Aorta (tissue), 5 donors: ENCODE measurements at places on chromosomes 2 and 18. TPM values are rescaled to one million over a fixed set of nuclear protein-coding genes. Genes with fewer than 3 reads are reported as not detected.
A peak's percentile ranks its signal among the peaks of the same experiment; 100 is the strongest.

- no peak overlapping the region for H3K4me3 ChIP-seq
- no peaks in the 10 kb centered on the region for H3K4me1 ChIP-seq
- no peak for DNase-seq
- no peaks in the 10 kb centered on the region for H3K27me3 ChIP-seq
- no peak overlapping the region for H3K27ac ChIP-seq
Observed at GRCh38 chr2:43280994-43281393, 54.6 kb upstream of the ZFP36L2 start.

DNA sequence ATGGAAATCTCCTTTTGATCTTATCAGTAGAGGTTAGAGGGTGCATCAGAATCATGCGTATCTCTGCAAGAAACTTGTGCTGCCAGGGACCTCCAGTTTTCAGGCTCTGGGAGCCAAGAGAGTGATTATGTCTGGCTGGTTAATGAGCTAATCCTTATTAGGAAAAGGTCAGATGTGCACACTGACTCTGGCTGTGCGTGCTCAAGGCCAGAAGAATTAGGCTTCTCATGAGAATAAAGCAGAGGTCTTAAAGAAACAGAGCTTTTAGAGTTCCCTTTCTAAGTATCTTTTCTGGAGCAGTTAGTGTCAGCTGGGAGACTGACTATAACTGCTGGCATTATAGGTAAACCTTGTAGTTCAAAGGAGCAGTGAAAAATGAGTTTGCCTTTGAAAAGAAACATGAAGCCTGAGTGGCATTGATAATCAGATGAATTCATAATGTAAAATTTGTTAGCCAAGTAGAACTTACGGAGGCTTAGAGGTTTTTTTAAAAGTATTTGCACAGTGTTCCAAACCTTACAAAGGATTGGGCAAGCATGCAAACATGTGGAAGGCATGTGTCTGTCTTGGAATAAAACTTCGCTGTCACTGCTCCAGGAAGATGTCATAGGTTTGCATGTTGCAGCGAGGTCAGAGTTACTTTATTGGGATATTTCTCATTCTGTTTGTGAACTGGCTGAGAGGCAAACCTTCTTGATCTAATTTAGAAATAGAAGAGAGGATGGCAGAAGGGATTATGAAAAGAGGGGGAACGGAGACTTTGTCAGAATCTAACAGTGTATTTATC, 151.7 kb downstream of the ARHGAP28 start:
- H3K4me1 ChIP-seq: no peaks in the 10 kb centered on the region
- H3K36me3 ChIP-seq: no peaks in the 10 kb centered on the region
- H3K27ac ChIP-seq: no peak overlapping the region
- no peak overlapping the region for H3K4me3 ChIP-seq
- H3K27me3 ChIP-seq: no peaks in the 10 kb centered on the region

GRCh38 chr2:7010391-7011054, 93.3 kb downstream of the RNF144A start:
- H3K27ac ChIP-seq: no peak overlapping the region
- H3K4me3 ChIP-seq: no peak overlapping the region
- no peaks in the 10 kb centered on the region for H3K4me1 ChIP-seq
- no peak for DNase-seq
- H3K27me3 ChIP-seq: no peaks in the 10 kb centered on the region

DNA sequence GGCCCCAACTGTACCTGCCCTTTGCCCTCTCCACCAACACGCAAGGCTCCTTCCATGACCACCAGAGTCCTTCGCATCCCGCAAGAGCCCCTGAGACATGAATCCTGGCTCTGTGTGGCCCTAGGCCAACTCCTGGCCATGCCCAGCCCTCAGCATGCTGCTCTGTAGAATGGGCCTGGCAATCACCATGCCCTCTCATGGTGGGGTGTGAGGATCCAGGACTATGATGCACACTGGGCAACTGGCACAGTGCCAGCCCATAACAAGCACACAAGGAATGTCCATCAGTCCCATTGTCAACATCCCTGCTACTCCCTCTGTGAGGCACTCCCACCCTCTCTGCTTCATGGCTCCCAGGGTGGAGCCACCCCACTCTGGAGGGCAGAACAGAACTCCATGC, 44.7 kb downstream of the FER1L5 start:
- no peak overlapping the region for H3K27ac ChIP-seq
- H3K4me3 ChIP-seq: no peak overlapping the region
- H3K36me3 ChIP-seq: no peaks in the 10 kb centered on the region
- H3K4me1 ChIP-seq: no peaks in the 10 kb centered on the region

GRCh38 chr2:64699712-64700111, 46.0 kb upstream of the SERTAD2 start:
- no peaks in the 10 kb centered on the region for H3K4me1 ChIP-seq
- no peak for DNase-seq
- H3K27me3 ChIP-seq: no peaks in the 10 kb centered on the region
- H3K36me3 ChIP-seq: no peaks in the 10 kb centered on the region
- no peak overlapping the region for H3K4me3 ChIP-seq

Gene TM4SF20
- total RNA-seq: not detected

GRCh38 chr2:15734674-15735483, 143.2 kb downstream of the DDX1 start:
- peak overlapping the region; percentile 8 for H3K27ac ChIP-seq
- H3K4me1 ChIP-seq: peaks cover 3% of the 10 kb centered on the region
- no peak for DNase-seq
- no peaks in the 10 kb centered on the region for H3K27me3 ChIP-seq

Gene CARF
- 14.4 TPM for total RNA-seq

Gene LRATD1
- total RNA-seq: 2.0 TPM

DNA sequence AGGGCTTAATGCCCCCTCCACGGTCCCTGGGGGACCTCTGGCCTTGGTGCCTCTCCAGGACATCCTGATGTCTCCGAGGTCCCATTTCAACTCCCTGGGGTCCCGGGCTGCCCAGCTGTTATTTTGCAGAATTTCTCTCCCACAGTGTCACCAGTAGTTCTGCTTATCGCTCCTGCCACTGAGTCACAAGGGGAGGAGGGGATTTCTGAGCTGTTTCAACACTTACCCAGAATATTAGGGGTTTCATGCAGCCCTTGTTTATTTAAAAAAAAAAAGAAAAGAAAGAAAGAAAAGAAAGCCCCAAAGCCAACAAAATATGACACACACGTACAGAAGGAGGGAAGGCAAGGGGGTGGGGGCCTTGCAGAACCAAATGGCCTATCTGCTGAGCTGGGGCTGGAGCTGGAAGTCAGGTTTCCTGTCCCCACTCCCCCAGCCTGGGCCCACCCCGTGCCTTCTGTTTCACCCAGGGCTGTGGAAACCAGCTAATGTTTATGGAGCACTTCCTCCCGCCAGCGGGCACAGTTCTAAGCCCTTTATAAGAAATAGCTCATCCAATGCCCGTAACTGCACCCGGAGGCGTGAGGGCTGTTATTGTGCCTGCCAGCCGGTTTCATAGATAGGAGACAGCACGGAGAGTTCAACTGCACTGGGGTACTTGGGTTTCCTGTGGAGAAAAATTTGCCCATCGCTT, 8.4 kb upstream of the ARID5A start:
- no peaks in the 10 kb centered on the region for H3K27me3 ChIP-seq
- peaks cover 6% of the 10 kb centered on the region for H3K4me1 ChIP-seq
- H3K27ac ChIP-seq: peak overlapping the region; percentile 87
- H3K36me3 ChIP-seq: no peaks in the 10 kb centered on the region

Gene FAM110C
- 3.4 TPM for total RNA-seq

GRCh38 chr18:31657823-31658669, 26.3 kb downstream of the B4GALT6 start:
- DNase-seq: no peak
- H3K4me3 ChIP-seq: no peak overlapping the region
- no peaks in the 10 kb centered on the region for H3K36me3 ChIP-seq
- no peak overlapping the region for H3K27ac ChIP-seq
- H3K4me1 ChIP-seq: no peaks in the 10 kb centered on the region
- no peaks in the 10 kb centered on the region for H3K27me3 ChIP-seq

DNA sequence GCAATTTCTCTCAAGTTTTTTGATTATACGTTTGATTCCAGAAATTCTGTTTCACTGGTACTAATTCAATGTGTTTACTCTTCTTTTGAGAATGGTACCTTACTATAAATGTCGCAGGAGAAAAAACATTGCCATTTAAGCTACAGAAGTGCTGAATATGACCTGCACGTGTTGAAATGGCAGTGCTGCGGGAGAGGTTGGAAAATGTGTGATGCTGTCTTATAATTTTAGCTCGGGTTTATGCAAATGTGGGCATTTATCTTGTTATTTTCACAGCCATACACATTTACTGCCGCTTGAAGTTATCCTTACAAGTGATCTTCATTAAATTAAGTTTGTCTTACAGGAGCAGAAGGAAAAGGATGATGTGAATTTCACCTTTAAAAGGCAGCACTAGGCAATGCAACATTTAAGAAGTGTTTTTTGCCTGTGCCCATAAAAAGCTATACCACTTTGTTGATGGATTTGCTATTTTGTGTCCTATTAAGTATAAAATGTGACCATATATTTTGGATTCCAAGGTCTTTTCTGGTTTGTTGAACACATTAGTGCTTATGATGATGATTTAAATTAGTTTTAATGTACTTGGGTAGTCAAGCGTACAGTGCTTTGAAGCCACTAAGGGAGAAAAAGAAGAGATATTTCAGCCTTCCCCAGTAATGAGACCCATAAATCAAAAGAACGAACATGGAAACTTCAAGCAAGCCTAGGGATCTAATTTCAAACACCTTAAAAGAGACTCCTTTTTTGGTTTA, 112.1 kb downstream of the LTBP1 start:
- H3K36me3 ChIP-seq: no peaks in the 10 kb centered on the region
- no peak overlapping the region for H3K4me3 ChIP-seq
- peaks cover 5% of the 10 kb centered on the region for H3K4me1 ChIP-seq
- DNase-seq: no peak
- no peaks in the 10 kb centered on the region for H3K27me3 ChIP-seq
- H3K27ac ChIP-seq: peak overlapping the region; percentile 99

Gene DPY30
- total RNA-seq: 47.5 TPM

DNA sequence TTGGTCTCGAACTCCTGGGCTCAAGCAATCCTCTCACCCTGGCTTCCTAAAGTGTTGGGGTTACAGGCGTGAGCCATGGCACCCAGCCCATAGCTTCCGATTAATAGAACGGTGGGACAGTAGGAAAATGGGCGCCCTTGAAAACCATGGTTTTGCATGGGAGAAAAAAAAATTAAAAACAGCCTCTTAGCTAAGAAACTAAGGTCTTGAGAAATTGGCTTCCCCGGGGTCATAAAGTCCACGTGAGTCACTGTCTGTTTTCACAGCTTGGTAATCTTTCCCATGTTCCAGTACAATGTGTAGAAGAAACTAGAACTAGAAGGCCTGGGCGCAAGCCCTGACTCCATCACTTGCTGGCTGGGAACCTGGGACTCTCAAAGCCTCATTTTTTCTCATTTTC, 20.7 kb downstream of the B3GNT2 start:
- no peaks in the 10 kb centered on the region for H3K36me3 ChIP-seq
- H3K27ac ChIP-seq: no peak overlapping the region
- H3K27me3 ChIP-seq: no peaks in the 10 kb centered on the region
- no peak overlapping the region for H3K4me3 ChIP-seq
- no peaks in the 10 kb centered on the region for H3K4me1 ChIP-seq

Gene NOSTRIN
- total RNA-seq: 46.4 TPM

Gene NT5DC4
- not detected for total RNA-seq

DNA sequence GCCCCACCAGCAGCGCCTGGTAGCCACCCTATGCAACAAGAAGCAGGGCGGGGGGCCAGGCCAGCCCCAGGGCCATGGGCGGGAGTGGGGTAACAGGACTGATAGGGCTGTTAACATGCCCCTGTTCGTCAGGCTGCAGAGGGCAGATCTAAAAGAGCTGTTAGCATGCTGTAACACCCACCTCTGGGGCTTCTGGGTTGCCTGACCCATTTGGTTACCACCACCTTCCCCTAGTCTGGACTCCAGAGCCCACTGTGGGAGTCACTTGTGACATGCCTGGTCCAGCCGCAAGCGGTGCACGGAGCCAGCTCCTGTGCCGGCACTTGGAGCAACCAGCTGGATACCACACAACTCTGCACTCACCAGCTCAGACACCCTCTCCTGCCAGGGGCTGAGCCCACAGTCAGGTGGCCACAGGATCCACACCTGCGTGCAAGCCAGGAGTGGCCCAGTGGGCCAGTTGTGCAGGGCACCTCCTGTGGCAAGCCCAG, 2.1 kb downstream of the METTL8 start:
- H3K27ac ChIP-seq: no peak overlapping the region
- H3K27me3 ChIP-seq: no peaks in the 10 kb centered on the region
- H3K4me3 ChIP-seq: no peak overlapping the region
- no peak for DNase-seq
- no peaks in the 10 kb centered on the region for H3K36me3 ChIP-seq
- peaks cover 3% of the 10 kb centered on the region for H3K4me1 ChIP-seq
